Right atrium auricular region (tissue), 2 donors: ENCODE measurements at places on chromosomes 3 and 15. TPM values are rescaled to one million over a fixed set of nuclear protein-coding genes. Genes with fewer than 3 reads are reported as not detected.

DNA sequence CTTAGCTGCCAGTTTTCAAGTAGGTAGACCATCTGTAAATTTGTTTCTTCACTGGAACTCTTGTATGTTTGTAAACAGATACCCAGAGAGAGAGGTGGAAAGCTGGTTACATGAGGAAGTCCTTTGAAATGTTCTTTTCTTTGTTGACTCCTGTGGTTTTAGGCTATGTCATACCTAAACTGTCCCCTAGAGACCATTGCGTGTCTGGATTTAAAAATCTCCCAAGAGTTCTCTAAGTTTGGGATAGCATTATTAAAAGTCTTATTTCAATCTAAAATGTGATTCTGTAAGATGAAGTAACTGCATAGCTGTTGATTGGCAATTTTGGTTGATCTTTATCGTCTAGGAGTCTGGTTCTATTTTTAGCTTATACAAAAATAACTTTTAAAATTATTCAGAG is 127.2 kb downstream of the GHSR start:
- peaks cover 16% of the 10 kb centered on the region for H3K36me3 ChIP-seq
- DNase-seq: no peak
- H3K4me3 ChIP-seq: no peak overlapping the region
- no peaks in the 10 kb centered on the region for H3K4me1 ChIP-seq
- H3K27ac ChIP-seq: peak overlapping the region; percentile 10
- no peaks in the 10 kb centered on the region for H3K27me3 ChIP-seq

- no peak overlapping the region for H3K27ac ChIP-seq
- no peak for DNase-seq
- no peaks in the 10 kb centered on the region for H3K27me3 ChIP-seq
Observed at GRCh38 chr3:18295171-18295920, 129.8 kb downstream of the SATB1 start.

Gene SAXO2
- total RNA-seq: not detected

Gene DLEC1
- 0.35 TPM for total RNA-seq

Gene CLDN11
- total RNA-seq: 15.8 TPM

Gene FBXL22
- 20.1 TPM for total RNA-seq

- no peaks in the 10 kb centered on the region for H3K36me3 ChIP-seq
- H3K27me3 ChIP-seq: no peaks in the 10 kb centered on the region
- peaks cover 28% of the 10 kb centered on the region for H3K4me1 ChIP-seq
- H3K27ac ChIP-seq: no peak overlapping the region
Observed at GRCh38 chr3:32198714-32199113, 39.8 kb upstream of the CMTM8 start.

DNA sequence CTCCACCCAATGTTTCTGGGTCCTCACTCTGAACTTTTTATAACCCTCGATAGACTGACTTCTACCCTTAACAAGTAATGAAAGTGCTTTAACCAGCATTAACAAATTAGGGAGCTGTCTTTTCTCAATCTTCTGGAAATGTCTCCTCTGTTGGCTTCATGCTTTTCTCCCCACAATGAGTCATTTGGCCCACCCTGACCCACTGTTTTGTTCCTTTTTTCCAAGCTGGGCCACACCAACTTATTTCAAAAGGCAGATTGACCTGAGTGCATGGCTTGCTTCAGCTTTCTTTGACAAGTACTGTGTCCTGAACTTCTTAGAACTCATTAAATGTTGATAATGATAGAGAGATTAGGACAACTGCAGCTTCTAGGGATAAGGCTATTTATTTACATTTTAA is 199.6 kb upstream of the SEMA6D start:
- DNase-seq: no peak
- no peaks in the 10 kb centered on the region for H3K27me3 ChIP-seq
- no peaks in the 10 kb centered on the region for H3K4me1 ChIP-seq
- H3K4me3 ChIP-seq: no peak overlapping the region

GRCh38 chr3:111739311-111739911 is 119.7 kb upstream of the PHLDB2 start:
- no peaks in the 10 kb centered on the region for H3K36me3 ChIP-seq
- peak overlapping the region; percentile 67 for H3K27ac ChIP-seq
- H3K4me3 ChIP-seq: no peak overlapping the region

GRCh38 chr3:186965141-186965879 is 35.0 kb downstream of the ST6GAL1 start:
- H3K36me3 ChIP-seq: no peaks in the 10 kb centered on the region
- DNase-seq: no peak
- H3K27ac ChIP-seq: peak overlapping the region; percentile 67
- H3K27me3 ChIP-seq: no peaks in the 10 kb centered on the region
- H3K4me3 ChIP-seq: no peak overlapping the region
- peaks cover 84% of the 10 kb centered on the region for H3K4me1 ChIP-seq

DNA sequence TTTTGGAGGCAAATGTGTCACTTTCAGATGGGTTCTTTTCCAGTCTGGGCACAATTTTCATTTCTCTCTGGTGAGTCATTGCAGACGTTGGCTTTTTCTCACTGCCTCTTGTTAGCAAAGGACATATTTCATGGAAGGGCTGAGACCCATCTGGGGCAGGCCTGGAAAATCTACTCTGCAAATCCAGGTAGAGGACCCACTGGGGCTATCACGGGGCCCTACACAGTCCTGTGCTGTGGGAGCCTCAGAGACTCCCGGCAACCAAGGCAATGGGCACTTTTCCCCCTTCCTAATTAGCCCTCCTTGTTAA is 58.0 kb downstream of the HRH1 start:
- H3K36me3 ChIP-seq: no peaks in the 10 kb centered on the region
- H3K27me3 ChIP-seq: no peaks in the 10 kb centered on the region
- no peak overlapping the region for H3K27ac ChIP-seq
- no peak overlapping the region for H3K4me3 ChIP-seq
- DNase-seq: no peak
- H3K4me1 ChIP-seq: no peaks in the 10 kb centered on the region

Gene RTP1
- total RNA-seq: not detected

DNA sequence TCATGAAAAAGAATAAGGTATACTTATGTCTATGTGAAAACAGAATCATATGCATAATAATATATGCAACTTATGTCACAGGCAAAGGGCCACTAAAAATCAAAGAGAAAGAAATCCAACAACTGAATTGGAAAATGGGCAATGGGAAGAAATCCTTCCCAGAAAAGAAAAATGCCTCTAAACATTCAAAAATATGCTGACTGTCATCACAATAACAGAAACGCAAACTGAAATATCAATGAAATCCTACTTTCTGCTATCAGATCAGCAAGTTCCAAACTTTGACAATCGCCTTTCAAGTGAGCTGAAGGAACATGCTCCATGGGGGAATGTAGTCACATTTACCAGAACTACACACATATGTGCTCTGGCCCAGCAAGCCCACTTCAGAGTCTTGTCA is 99.4 kb upstream of the KLF13 start:
- no peaks in the 10 kb centered on the region for H3K36me3 ChIP-seq
- peaks cover 17% of the 10 kb centered on the region for H3K4me1 ChIP-seq
- no peaks in the 10 kb centered on the region for H3K27me3 ChIP-seq
- H3K27ac ChIP-seq: no peak overlapping the region
- no peak for DNase-seq

DNA sequence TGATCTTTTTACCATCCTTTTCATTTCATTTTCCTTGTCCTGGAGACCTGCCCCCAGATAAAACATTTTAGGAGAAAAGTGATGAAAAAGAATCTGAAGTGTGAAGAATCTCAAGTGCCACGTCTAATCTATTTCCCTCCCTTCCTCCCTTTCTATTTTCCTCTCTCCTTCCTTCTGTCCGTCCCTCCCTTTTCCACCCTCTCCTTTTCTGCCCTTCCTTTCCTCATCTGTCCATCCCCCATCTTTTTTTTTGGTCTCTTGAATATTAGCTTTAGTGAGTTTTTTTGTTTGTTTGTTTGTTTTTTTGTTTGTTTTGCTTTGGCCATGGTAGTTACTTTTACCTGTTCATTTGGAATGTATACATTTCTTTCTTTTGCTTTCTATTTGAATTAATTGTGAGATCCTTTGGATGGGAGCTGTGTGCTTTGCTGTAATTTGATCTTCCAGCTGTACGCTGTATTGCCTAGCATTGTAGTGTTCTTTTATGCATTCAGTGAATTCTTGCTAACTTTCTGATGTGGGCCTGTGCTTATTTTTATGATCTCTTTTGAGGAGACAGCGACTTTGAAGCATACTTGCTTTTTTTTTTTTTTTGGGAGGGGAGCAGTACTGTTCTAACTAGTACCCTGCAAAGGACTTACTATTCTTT is 19.2 kb downstream of the CDIN1 start:
- no peak overlapping the region for H3K4me3 ChIP-seq
- no peaks in the 10 kb centered on the region for H3K4me1 ChIP-seq
- no peak overlapping the region for H3K27ac ChIP-seq
